Stimulated activated CD4-positive, alpha-beta T cell treated with anti-CD3 and anti-CD28 coated beads, Interleukin-1b, Interleukin-23, amount 100 ng/mL, for 4 hours (primary cell): ENCODE measurements at places on chromosomes 1 and 21.

DNA sequence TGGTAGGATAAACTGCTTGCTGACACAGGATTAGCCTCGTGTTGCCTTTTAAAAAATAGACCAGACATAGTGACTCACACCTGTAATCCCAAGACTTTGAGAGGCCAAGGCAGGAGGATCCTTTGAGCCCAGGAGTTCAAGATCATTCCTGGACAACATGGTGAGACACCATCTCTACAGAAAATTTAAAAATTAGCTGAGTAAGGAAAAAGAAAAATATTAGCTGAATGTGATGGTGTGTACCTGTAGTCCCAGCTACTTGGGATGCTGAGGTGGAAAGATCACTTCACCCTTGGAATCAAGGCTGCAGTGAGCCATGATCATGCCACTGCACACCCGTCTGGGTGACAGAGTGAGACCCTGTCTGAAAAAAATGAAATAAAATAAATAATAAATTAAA lies 82.0 kb downstream of the ETS2 start:
- DNase-seq, result no peak

- no peak for DNase-seq
Observed at GRCh38 chr1:218430822-218431221, 85.7 kb downstream of the TGFB2 start.

DNA sequence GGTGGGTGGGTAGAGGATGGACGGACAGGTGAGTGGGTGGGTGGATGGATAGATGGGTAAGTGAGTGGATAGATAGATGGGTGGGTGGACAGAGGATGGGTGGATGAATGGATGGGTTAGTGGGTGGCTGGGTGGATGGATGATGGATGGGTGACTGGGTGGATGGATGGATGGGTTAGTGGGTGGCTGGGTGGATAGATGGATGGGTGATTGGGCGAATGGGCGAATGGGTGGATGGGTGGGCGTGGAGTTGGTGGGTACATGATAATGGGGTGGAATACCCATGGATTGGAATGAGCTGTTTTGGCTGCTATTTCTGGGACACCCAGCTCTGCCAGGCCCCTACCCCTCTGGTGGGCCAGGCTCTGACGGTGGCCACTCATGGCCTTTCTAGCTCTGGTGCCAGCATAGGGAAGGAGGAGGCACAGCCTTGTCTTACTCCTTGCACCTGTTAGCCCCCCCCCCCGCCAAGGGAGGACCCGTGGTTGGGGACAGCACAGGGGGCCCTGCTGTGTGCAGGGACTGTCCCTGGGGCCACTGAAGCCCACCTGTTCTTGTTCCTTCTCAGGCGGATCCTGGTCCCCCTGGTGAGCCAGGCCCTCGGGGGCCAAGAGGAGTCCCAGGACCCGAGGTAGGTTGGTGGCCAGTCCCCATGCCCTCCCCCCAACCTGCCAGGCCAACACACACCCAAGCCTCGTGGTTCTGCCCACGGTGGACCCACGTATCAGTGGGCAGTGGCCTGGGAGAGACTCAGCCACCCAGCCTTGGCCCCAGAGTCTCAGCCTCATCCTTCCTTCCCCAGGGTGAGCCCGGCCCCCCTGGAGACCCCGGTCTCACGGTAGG lies 26.4 kb downstream of the COL6A2 start:
- DNase-seq, result no peak

DNA sequence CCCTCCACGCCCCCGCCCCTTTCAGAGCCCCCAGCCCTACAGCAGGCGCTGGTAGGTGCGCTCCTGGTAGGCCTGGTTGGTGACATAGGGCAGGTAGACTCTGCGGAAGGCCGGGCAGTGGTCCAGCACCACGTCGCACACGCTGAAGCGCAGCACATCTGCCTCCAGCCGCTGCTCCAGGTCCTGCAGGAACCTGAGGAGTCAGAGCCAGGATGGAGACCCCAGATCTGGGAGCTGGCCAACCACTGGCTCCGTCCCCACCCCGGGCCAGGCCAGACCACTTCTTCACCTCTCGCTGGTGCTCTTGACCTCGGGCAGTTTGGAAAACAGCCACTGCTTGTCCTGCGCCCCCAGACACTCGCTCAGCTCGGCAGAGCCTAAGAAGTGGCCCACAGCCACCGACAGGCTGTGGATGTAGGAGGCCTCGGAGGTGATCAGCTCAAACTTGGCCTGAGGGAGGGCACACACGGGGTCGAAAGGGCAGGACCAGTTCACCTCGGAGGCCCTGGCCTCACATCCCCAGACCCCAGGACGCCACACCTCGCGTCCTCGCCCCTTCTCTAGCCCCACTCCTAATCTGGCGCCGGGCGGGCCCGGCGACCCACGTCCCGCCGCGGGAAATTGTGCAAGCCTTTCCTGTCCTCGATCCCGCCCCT lies 6.4 kb downstream of the ARHGEF19 start:
- DNase-seq, result no peak

GRCh38 chr1:36400514-36400824 lies 2.8 kb upstream of the LSM10 start:
- no peak for DNase-seq

- DNase-seq, result no peak
Observed at GRCh38 chr1:42128499-42128898, 24.7 kb upstream of the GUCA2B start.

- no peak for DNase-seq
Observed at GRCh38 chr21:32392299-32392879, 423 bp downstream of the URB1 start.

GRCh38 chr1:39098546-39099250 lies 72.5 kb downstream of the NDUFS5 start:
- DNase-seq, result peak; percentile 56

DNA sequence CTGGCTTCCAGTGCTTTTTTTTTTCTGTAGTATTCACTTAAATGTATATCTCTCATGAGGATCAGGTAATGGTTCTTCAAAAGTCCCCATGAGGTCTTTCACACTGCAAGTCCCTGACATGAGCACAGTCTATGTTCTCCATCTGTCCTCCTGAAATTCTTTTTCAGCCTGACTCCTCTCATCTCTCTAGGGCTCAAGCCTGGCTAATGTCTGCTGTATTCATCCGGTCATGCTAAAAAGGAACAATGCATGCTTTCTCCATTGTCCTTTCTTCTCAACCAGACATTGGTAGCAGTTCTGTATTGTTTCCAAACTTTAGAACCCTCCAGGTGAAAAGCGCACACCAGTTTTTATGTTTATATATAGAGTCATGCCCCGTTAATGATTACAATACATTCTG lies 368.3 kb upstream of the OLFM3 start:
- DNase-seq, result no peak

DNA sequence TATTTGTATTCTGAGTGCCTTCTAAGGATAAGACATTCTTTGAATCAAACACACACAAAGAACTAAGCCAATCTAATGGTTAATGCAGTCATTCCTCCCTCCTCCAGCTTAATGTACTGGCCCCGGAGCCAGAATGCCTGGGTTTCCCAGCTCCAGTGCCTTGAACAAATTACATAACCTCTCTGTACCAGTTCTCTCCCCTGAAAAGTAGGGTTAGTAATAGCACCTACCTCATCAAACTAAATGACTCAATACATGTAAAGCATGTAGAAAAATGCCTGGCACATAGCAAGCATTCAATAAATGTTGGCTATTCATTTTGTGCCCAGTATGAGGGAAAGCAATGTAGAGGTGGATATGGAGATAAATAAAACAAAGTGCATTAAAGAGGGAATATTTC lies 14.0 kb downstream of the C1orf52 start:
- no peak for DNase-seq

- DNase-seq, result no peak
Observed at GRCh38 chr1:209349363-209350308, 233.9 kb upstream of the CAMK1G start.

DNA sequence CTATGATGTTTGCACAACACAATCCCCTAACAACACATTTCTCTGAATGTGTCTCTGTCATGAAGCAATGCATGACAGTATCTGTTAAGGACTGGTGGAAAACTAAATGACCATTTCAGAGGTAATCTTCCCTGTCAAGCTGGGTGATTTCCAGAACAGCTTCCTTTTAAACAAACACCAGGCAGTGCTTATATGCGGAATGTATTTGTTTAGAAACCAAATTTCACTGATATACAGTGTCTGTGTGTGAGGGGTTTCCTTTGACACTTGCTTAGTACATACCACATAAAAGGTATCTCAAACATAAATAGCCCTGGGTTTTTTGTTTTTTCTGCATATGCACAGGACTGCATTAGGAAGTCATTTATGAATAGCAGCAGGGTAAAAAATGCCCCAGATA lies 95.6 kb downstream of the TGFBR3 start:
- no peak for DNase-seq

DNA sequence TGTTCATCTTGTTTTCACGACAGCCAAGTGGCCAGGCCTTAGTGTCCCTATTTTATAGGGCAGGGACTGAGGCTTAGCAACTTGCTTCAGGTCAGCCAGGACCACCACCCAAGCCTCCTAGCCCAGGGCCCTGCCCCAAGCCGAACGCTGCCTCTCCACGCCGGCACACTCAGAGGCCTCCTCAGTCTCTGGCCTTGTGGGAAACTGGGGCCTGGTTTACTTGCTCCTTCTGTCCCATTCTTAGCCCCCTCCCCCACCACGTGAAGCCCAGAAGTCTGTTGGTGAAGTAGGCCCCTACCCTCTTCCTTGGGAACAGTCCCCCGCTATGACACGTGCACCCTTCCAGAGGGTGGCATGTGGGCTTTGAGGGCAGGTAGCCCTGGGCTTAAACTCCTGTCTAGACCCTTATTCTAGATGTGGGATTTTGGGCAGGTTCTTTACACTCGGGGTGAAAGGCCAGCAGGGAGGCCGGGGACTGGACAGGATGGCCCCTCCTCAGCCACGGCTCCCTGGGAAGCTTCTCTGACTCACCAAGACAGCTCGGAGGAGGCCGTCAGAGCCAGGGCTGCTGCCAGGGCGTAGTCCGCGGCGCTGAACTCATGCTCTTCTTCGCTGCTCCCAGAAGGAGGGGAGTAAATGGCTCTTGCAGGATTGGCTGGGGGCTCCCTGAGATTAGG lies 4.3 kb downstream of the MYOM3 start:
- DNase-seq, result no peak

DNA sequence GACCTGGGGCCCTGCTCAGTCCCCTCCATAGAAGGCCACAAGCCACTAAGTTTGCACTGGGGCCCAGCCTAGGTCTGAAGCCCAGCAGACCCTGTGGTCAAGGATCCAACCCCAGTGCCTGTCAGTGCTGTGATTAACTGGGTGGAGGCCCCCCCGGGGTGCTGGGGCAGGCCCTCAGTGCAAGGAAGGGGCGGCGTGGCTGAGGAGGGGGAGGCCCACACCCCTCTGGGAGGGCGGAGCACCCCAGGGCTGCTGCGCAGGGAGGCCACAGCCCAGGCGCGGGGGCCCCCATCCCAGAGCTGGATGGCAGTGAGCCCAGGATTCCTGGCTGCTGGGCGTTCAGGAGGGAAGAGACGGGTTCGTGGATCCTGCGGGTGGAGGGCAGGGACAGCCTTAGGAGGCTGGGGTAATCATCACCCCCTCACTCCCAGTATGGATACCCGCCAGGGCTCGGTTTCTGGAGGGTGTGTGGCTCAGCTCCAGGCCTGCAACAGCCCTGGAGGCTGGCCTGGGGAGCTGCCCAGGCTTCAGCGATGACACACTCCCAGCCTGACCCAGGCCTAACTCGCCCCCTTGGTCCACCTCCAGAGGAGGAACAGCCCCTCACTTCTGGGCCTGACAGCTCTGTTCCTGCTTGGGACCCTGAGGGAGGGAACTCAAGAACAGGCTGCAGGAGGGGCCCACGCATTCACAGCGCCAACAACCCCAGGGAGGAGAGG lies 890 bp downstream of the GJC2 start:
- no peak for DNase-seq

DNA sequence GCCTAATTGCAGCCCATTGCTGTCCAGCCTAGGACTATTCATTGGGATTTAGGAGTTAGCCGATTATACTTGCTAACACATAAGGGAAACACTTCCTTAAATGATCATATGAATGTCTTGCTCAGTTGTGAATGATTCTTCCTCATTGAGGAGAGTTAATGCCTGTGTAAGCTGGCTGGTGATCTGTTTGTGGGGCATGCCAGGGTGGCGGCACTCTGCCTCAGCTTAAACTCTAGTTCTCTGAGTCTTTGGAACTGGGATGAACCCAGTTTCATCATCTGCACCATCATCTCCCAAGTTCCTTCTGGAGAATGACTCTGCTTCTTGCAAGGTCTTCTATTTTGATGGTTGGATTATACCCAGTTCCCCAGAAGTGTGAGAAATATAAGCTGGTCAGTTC lies 23.9 kb upstream of the SLAMF6 start:
- DNase-seq, result no peak

- no peak for DNase-seq
Observed at GRCh38 chr1:92877792-92878191, 46.0 kb downstream of the RPL5 start.

DNA sequence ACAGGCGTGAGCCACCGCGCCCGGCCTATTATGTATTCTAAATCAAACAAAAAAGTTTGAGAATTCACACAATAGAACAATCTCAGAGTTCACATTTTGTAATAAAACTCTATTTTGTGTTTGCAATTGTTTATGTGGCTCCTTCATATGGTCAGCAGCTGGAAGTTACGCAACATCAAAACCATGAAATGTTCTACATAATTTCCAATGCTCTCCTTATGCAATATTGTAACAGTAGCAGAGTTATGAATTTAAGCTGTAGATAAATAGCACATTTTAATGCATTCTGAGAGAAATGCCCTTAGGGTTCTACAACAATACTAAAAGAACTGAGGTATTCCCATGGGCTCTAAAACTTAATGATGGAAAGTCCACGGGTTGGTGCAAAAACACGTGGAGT lies 62.3 kb upstream of the COL11A1 start:
- no peak for DNase-seq

DNA sequence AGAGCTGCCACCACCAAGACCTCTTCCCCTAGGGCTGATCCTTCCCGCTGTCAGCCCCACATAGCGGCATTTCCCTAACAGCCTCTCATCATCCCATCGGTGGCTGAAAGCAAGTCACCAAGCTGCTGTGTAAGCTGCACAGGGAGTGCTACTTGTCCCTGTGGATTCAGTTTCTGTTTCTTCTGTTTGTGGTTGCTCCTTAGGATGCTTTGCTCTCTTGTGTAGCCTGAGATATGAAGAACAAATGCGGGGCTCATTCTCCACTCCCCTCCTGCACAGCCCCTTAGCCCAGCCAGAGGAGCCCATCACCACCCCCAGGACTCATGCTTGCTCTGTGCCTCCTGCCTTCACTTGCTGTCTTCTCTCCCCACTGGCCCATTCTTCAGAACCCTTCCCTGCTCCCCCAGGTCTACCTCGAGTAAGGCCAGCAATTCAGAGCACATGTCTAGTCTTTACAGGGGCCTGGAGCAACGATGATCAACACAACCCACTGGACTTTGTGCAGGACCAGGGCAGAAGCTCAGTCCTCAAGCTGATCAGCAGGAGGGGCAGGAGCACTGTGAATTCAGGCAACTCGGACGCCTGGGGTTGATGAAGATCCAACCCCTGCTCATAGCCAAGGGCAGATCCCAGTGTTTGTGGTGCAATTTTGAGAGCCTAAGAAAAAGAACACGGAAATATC lies 82.6 kb upstream of the GALNT2 start:
- DNase-seq, result no peak

- no peak for DNase-seq
Observed at GRCh38 chr1:51288578-51288977, 41.8 kb downstream of the TTC39A start.

- DNase-seq, result no peak
Observed at GRCh38 chr21:24995216-24995615, 612.1 kb downstream of the MRPL39 start.

GRCh38 chr1:37741662-37742061 lies 23.3 kb downstream of the EPHA10 start:
- DNase-seq, result no peak

- no peak for DNase-seq
Observed at GRCh38 chr1:51740652-51741051, 123.8 kb downstream of the OSBPL9 start.
